ENCODE measurements at places on chromosomes 6 and 20. TPM values are rescaled to one million over a fixed set of nuclear protein-coding genes. Genes with fewer than 3 reads are reported as not detected.

GRCh38 chr6:117169781-117170281 is 95.5 kb upstream of the VGLL2 start:
- no peak for DNase-seq

- DNase-seq: no peak
Measured at GRCh38 chr6:166830185-166830890, 126.0 kb downstream of the RNASET2 start.

GRCh38 chr6:156279261-156279969 is 497.8 kb upstream of the ARID1B start:
- no peak for DNase-seq

GRCh38 chr20:63053432-63054102 is 46.8 kb upstream of the BHLHE23 start:
- DNase-seq: no peak

GRCh38 chr20:62776692-62777527 is 19.4 kb upstream of the MRGBP start:
- peak; percentile 71 for DNase-seq

DNA sequence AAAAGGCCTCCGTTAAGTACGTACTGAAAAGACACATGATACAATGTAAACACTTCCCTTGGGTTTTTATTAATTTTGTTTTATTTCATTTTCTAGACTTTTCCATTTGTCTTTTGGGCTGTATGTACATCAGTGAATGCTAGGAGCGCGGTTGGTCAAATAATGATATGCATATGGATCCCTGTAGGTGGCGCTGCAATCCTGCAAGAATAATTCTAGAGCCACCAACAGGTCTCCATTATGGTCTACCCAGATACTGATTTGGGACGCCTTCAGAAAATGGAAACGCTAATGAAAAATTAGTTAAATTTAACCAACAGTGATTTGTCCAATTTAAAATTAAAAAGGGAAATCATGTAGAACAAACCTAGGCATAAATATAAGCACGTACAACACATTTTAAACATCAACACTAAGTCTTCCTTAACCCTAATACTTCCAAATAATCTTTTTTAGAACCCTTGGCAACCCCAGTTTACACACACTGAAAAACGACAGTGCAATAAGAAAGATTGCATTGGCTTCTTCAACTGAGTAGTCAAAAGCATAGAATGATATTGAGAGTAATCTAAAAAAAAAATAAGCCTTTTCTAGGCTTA is 433.5 kb downstream of the RFPL4B start:
- DNase-seq: peak; percentile 66

- DNase-seq: no peak
Measured at GRCh38 chr6:25330796-25331685, 51.9 kb downstream of the CARMIL1 start.

DNA sequence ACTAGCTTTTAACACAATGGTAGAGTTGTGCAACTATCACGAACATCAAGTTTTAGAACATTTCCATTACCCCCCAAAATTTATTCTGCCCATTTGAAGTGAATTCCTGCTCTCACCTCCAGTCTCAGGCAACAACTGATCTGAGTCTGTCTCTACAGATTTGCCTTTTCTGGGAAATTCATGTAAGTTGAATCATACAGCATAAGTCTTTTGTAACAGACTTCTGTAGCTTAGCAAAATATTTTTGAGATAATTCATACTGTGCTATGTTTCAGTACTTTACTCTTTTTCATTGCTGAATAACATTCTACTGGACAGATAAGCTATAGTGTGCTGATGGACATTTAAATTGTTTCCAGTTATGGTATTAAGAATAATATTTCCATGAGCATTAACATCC is 447.3 kb upstream of the GJE1 start:
- DNase-seq: no peak

GRCh38 chr6:56999049-56999448 is 44.1 kb downstream of the BEND6 start:
- no peak for DNase-seq

DNA sequence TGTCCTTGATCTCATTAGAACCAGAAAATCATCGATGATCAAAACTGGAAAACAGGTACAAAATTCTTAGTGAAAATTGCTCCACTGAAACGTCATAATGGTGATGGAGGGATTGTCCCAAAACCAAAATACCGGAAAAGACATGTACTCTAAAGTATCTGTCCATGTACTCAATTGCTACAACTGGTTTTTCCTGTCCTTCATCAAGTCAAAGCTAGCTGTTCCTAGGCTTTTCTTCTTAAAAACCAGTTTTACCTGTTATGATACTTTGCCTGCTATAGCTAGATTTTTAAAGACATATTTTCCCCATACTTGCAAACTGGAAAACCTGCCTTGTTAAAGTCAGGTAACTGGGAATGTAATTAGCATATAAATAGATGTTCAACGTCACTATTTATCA is 50.5 kb upstream of the LRRC1 start:
- no peak for DNase-seq

- DNase-seq: peak; percentile 44
Measured at GRCh38 chr20:24980291-24981053, 12.1 kb downstream of the APMAP start.

DNA sequence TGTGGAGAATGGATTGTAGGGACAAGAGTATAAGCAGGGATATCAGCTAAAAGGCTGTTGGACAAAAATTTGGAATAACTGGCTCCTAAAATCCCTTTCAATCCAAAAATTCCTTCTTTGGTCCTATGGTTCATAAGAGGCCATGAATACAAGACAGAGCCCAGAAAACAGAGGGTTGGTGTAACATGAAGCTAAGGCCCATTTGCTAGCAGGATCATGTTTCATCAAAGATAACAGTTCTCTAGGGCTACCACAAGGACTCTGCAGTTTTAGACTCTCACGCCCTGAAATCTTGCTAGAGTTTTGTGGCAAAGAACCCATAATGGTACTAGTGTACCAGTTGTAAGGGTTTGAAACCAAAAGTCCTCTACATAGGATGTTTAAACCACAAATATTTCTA is 327.8 kb upstream of the TBX18 start:
- no peak for DNase-seq

DNA sequence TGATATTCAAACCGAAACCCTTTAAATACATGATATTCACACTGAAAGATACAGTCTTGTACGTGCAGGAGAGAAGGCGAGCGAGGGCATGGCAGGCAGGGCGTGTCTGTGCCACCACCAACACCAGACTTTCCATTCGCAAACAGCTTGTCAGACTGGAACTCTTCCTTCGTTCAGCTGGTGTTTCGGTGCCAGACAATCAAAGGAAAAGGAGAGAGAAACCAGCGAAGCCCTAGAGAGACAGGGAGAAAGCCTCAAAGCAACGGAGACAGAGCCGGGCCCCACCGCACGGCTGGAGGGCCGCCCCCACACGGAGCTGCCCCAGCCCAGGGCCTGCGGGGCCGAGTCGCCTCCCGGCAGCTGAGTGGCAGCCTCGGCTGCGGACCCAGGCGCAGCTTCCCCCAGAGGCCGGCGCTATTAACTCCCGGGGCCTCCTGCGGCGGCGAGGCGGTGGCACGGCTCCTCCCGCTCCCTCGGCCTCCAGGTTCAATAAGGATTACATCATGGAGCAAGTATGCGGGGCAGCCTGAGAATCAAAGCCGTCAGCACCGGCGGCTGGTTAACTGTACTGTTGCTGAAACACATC is 32.1 kb upstream of the NR2E1 start:
- no peak for DNase-seq

GRCh38 chr20:47276851-47277534 is 79.5 kb downstream of the ZMYND8 start:
- peak; percentile 49 for DNase-seq

The HUS1B gene
- total RNA-seq: 0.23 TPM

The HDAC2 gene
- 16.3 TPM for total RNA-seq

The PGC gene
- 0.63 TPM for total RNA-seq

The NAA20 gene
- 34.7 TPM for total RNA-seq

The RBL1 gene
- 2.2 TPM for total RNA-seq

The DLK2 gene
- total RNA-seq: not detected

All from left lobe of liver (tissue), 2 donors.